ENCODE measurements at places on chromosomes 3 and 15.

- no peak for DNase-seq
Measured at GRCh38 chr3:30639937-30640336, 33.5 kb downstream of the TGFBR2 start.

GRCh38 chr3:45979378-45979777, 16.2 kb downstream of the FYCO1 start:
- DNase-seq = no peak

DNA sequence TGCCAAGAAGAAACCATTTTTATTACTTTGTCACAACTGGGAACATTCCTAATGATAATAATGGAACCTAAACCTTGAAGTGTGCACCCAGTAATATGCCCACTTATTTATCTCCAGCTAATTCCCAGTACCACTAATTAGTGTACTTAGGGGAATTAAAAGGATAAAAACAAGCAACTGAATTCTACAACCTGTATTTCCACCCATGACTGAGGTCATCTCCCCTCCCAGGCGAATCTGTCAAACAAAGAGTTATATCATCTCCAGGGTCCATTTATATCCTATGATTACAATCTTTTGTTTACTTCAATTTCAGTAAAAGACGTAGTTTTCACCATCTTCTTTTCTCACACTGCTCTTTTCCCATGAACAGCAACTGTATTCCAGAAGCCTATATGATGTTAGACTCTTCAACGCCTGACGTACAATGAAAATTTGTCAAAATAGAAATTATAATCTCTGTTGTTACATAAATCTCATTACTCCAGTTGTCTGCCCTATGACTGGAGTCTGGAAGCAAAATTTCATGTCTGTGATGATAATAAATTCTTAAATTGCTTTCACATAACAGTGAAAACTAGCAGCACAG, 177.6 kb downstream of the GOLIM4 start:
- no peak for DNase-seq

GRCh38 chr3:27641271-27641800, 80.8 kb downstream of the EOMES start:
- DNase-seq = no peak

DNA sequence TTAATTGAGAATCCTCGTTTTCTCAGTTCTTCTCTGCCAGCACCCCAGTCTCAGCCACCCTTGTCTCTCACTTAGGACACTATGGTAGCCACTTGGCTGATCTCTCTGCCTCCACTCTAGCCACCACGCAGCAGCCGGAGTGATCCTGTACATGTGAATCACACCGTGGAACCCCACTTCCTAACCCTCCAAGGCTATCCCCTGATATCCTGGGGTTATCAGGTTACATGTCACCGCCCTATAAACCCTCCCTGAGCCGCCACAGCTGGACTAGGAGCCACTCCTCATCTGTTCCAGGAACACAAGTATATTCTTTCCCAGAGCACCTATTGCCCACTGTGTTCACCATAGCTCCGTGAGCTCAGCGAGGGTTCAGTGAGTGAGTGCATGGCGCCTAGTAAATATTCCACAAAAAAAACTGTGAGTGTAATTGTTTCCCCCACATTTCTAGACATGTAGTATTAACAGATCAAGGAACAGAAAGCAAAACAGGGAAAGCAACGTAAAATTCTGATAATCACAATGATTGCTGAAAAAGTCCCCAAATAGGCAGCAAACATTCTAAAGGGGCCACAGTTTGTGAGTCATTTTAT, 661 bp upstream of the PARP14 start:
- no peak for DNase-seq

DNA sequence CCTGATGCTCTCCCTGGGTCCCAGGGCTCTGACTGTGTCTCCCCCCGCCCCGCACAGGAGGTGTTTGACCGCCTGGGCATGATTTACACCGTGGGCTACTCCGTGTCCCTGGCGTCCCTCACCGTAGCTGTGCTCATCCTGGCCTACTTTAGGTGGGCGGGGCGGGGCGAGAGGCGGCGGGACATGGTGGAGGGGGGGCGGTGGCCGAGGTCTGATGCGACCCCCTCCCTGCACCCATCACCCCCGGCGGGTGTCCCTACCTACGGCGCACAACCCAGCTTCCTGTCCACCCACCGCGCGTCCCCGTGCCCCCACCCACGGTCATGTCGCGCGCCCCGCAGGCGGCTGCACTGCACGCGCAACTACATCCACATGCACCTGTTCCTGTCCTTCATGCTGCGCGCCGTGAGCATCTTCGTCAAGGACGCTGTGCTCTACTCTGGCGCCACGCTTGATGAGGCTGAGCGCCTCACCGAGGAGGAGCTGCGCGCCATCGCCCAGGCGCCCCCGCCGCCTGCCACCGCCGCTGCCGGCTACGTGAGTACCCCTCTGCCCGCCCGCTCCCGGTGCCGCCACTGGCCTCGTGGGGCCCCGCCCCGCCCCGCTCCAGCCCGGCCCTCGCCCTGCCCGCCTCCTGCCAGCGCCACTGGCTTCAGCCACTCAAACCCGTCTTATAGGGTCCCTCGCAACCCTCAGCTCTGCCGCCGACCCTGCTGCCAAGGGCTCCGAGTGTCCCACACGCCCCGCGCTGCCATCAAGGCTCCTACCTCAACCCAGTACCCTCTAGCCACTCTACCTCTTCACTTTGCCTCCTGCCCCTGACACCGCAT, 21.0 kb downstream of the PTH1R start:
- no peak for DNase-seq

DNA sequence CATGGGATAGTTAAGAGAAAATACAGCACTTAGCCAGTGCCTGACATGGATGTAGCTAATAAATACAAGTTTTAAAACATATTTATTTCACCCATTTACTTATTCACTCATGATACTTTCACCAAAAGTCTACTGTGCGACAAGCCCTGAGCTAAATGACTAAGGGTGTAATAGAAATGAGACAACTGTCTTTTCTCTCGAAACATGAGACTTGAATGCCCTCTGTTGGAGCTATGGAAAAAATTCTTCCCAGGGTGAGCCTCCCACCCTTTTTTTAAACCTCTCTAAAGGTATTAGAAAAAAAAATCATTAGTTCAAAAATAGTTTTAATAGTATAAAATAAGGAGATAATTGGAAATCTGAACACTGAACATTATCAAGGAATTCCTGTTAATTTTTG, 24.3 kb upstream of the RPL14 start:
- no peak for DNase-seq

DNA sequence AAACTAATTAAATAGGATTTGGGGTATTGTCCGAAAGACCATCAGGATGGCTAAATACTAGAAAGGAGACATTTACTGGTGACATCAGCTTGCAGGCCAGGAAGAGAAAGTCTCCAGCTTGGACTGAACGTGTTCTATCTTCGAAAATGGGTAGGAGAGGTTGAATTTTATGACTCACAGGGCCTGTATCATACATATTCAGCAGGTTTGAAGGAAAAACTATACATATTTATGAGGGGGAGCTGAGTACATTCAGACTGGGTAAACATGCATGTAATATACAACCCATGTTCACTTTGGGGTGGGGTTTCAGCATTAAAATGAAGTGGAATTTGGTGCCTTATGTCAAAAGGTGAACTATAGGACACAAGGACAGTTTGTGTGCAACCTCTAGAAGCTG, 129.3 kb upstream of the CRBN start:
- no peak for DNase-seq

- no peak for DNase-seq
Measured at GRCh38 chr3:75781079-75781745, 4.1 kb downstream of the ZNF717 start.

- no peak for DNase-seq
Measured at GRCh38 chr15:59384507-59384906, 11.8 kb upstream of the MYO1E start.

GRCh38 chr3:156659260-156659659, 15.1 kb upstream of the TIPARP start:
- DNase-seq = no peak

GRCh38 chr3:468172-468571, 271.6 kb downstream of the CHL1 start:
- peak; percentile 2 for DNase-seq
